RPMI7951 (cell line): ENCODE measurements at places on chromosomes 6 and 20. TPM values are rescaled to one million over a fixed set of nuclear protein-coding genes. Genes with fewer than 3 reads are reported as not detected.
A peak's percentile ranks its signal among the peaks of the same experiment; 100 is the strongest.

DNMT3B gene
- 6.8 TPM in 2 replicates for total RNA-seq

DNA sequence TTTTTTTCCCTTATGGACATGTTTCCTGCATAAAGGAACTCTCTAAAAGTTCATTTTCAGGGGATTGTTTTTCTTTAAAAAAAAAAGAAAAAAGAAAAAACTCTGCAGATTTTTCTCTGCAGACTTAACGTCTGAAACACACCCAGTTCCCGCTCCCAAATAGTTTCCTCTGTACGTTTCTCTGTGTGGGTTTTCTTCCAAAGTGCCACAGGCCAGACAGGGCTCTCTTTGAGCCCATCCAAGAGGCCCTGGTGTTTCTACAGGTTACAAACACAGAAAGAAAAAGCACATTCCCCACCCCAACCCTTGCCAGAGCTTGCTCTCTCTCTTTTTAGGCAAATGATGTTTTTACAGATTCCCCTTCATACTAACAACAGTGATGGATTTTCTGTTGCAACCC lies 258.6 kb downstream of the FNDC1 start:
- DNase-seq, result no peak

SRMS gene
- total RNA-seq, result not detected in 2 replicates

DNA sequence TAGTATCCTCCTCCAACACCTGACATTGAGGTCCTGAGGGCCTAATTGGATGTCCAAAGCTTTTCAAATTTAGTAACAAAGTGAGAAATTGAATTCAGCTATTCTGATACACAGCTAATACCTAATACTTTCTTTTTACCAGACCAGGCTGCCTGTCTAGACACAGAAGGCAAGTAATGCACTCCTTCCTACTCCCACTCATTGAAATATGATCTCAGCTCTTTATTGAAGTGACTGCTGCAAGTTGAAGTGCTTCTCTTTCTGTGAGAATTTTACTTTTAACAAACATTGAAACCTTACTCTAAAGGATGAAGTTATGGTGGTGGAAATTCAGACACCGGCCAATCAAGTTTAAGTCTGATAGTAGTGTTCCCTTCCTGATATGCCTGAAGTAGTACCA lies 90.8 kb upstream of the OGFRL1 start:
- peak; percentile 47 for DNase-seq

DNA sequence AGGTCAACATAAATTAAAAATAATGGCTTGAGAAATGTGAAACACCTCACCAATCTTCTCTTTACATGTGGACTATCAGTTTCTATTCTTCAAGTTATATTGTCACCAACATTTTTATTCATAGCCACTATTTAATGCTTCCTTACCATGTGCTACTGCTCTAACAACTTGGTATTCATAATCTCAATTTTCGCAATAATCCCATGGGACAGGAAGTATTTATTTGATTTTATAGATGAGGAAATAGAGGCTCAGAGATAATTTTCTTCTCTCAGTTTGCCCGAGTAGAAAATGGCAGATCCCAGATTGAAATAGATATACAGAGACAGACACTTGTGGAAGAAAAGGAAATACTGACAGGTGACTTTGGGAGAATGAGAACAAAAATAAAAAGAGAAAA lies 66.6 kb downstream of the FAM83B start:
- DNase-seq, result no peak

- no peak for DNase-seq
Measured at GRCh38 chr20:49769048-49769581, 43.5 kb upstream of the SLC9A8 start.

- no peak for DNase-seq
Measured at GRCh38 chr6:36443471-36444428, 950 bp downstream of the KCTD20 start.

GRCh38 chr6:135114355-135115145 lies 59.9 kb upstream of the HBS1L start:
- no peak for DNase-seq

ANKRD66 gene
- not detected in 2 replicates for total RNA-seq

TCF21 gene
- not detected in 2 replicates for total RNA-seq

LYRM2 gene
- total RNA-seq, result 24.5 and 29.1 TPM in 2 replicates

ECT2L gene
- not detected in 2 replicates for total RNA-seq

DNA sequence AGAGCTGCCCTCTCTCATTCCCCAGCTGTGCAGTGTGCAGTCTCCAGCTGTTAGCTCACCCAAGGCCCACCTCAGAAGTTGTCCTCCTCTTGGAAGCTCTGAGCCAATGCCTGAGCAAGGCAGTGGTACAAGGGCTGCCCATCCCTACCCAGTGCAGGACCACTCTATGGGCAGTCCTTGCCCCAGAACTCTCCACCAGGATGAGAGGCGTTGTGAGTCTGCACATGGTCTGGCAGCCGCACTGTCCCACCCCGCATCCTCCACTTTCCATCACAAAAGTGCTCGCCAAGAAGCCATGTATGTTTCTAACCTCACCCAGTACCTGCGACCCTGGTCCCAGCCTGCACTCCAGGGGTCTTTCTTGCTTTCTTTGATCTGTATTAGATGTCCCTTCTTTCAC lies 175.1 kb upstream of the PMEPA1 start:
- no peak for DNase-seq

DNA sequence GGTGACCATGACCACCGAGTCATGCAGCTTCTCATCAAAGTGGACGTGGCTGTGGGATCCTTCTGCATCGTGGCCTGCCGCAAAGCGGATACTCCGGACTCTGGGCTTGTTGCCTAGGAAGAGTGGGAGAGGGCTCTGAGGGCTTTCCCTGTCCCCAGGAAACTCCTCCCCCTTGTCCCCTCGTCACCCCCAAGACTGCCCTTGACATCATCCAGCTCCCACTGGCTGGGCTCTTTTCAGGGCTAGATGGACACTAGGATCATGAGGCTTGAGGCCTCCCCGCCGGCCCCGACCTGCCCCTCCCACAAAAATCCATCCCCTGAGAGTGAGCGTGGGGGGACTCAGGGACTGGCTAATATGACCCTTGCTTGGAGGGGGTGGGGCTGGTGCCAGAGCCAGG lies 9.0 kb downstream of the ADISSP start:
- no peak for DNase-seq

SOX18 gene
- 0.12 and 0.20 TPM in 2 replicates for total RNA-seq

- peak; percentile 56 for DNase-seq
Measured at GRCh38 chr6:83514866-83515466, 2.6 kb downstream of the PRSS35 start.

SLPI gene
- not detected in 2 replicates for total RNA-seq

GRCh38 chr20:8094415-8094818 lies 37.6 kb upstream of the PLCB1 start:
- DNase-seq, result no peak

DNA sequence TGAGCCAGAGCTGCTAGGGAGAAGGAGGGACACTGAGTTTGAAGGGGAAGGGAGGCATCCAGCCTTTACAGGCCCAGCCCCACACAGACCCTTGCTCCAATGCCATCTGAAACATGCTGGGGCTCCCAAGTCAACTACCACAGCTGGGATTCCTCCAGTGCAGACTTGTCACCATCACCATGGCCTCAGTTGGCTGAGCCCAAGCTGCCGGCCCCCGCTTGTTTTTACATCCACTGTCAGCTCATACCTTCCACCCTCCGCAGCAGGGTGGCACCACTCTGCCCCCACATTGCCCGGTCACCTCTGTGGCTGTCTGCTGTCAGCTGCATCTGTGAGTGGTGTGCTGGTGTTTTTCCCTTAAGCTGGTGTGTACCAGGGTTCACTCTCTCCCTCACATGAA lies 26.1 kb downstream of the GFOD1 start:
- no peak for DNase-seq

- peak; percentile 90 for DNase-seq
Measured at GRCh38 chr6:158711264-158711663, 61.4 kb downstream of the SYTL3 start.
